ENCODE measurements at places on chromosomes 4 and X.

DNA sequence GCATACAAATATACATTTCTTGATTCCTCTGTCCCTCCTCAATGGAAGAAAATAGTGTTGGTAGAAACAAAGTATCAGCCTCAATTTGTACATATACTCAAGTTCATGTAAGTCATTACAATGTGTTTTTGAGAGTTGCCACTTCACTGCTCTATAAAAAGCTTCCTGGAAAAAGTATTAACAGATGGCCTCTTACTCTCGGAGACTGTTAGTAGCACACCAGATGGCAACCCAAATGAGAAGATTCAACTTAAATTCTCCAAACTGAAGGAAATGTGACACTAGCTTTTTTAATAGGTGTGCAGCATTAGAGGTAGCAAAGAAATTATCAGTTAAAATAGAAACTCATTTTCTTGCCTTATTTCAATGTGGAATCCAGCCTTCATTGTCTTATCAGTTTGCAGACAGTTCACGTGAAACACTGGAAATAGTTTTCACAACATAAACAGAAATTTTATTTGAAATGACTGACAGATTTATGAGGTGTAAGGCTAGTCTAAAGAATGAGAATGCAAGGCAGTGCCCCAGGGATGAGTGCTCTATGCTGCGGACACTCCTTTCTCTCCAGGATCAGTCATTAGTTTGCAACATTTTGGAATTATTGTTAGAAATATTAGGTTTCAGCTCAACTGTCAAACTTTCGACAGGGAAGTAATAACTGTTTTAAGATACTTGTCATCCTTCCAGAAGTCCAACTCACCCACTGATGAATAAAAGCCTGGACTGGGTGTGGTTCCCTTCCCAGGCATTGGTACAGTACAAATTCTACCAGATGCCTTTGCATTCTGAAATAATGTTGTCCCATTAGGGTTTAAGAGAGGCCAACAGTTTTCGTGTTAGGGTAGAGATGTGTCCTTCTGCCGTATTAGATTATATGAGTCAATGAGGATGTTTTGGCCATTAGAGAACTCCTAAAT is 50.9 kb downstream of the IDS start:
- DNase-seq: no peak

- no peak for DNase-seq
Observed at GRCh38 chr4:76902233-76902890, 4.4 kb upstream of the SOWAHB start.

- DNase-seq: peak; percentile 60
Observed at GRCh38 chr4:148574502-148574901, 132.3 kb upstream of the NR3C2 start.

DNA sequence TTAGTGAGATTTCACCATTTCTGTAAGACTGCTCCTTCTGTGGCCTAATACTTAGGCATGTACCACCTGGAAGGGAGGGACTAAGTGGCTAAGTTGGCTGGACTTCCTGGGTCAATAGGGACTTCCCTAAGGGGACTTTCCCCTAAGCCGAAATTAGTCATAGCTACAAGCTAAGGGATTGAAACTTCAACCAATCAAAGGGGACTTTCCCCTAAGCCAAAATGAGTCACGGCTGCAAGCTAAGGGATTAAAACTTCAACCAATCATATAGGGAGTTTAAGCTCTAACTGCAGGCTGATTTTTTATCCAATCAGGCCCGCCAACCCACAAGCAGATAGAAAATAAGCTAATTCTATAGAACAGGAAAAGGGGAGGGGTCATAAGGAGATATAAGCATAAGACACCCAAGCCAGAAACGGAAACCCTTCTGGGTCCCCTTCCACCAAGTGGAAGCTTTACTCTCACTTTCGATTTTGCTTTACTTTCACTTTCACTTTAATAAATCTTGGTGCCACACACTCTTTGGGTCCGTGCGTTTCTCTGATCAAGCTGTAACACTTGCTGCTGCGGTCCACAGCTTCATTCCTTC is 382.8 kb downstream of the KLHL4 start:
- DNase-seq: no peak

- no peak for DNase-seq
Observed at GRCh38 chrX:153967536-153968224, 3.9 kb downstream of the HCFC1 start.

DNA sequence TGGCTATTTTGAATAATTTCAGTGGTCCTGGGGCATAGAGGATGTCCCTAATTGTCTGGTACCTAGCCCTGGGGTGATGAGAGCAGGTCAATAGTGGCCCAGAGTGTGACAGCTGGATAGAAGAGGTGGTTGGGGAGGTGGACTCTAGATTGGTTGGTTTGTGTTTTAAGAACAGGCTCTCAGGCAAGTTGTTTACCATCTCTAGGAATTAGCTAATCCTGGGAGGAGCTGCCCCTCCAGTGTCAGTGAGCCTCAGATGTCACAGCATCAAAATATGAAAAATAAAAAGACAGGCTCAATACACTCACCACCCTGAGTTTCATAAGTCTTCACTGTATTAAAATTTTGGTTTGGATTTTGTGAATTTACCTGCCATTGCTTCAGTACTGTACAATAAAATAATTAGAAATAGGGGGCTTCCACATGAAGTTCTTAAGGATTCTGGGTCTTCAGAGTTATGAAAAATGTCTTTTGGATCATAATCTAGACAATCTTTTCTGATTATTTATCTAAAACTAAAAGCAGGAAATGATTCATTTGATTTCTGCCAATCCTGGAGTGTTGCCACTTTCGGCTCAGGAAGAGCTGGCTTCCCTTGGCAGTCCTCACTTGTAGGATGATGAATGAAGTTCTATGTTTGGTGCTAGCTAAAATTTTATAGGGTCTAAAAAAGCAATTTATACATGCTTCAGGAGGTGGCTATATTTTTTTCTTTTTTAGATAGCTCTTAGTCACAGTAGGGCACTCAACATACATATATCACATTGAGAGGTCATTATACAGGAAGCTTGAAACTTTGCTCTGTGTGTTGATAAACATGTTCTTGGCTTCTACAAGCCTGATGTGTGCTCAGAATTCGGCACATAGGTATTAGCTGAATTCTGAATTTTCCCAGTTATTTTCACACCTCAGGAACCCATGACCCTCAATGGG is 395.1 kb downstream of the RAB28 start:
- DNase-seq: no peak

GRCh38 chr4:107036584-107037198 is 578 bp upstream of the DKK2 start:
- DNase-seq: no peak

DNA sequence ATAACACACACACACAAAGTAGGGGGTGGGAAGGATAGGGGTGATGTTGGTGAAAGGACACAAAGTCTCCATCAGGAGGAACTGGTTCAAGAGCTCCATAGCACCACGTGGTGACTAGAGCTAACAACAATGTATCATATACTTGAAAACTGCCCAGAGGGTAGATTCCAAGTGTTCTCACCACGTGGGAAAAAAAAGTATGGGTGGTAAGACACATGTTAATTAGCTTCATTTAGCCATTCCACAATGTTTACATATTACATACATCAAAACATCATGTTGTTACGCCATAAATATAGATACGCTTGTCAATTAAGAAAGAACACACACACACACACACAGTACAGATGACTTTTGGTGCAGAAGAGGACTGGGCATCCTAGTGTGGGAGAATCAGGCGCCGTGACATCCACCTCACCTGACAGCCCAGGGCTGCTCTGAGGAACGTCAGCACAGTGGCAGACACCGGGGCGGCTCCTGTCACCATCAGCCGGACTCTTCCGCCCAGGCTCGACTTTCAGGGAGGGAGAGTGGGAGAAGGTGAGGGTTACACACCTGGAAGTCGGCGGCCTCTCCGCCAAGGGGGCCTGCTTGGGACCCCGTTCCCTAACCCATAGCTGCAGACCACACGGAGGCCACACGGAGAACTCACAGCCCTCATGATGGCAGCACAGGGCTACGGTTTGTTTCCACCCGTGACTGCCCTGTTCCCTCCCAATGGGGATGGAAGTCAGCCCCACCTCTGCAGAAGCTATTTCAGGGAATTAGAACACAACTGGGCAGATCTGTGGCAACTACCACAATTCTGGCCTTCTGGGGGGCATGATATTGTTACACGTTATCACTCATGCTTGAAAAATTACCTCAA is 31.8 kb upstream of the CENPU start:
- no peak for DNase-seq

DNA sequence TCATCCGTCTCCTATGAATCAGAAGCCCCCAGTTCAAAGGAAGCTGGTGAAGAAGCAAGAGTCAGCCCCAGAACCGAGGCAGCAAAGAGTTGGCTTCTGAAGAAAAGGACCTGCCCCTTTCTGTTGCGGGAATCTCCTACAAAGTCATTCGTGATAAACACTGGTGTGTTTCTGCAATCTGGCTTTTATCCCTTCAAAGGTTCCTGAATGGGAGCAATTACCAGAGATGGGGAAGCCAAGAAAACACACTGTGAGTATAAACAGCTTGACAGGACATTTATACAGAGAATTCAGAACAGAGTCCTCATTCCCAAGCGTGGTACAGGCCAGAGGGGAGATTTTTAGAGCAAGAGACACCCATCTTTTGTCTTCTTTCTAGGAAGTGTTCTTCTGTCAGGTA is 226.8 kb upstream of the LNX1 start:
- no peak for DNase-seq

GRCh38 chr4:163063891-163064290 is 102.8 kb downstream of the NAF1 start:
- no peak for DNase-seq

DNA sequence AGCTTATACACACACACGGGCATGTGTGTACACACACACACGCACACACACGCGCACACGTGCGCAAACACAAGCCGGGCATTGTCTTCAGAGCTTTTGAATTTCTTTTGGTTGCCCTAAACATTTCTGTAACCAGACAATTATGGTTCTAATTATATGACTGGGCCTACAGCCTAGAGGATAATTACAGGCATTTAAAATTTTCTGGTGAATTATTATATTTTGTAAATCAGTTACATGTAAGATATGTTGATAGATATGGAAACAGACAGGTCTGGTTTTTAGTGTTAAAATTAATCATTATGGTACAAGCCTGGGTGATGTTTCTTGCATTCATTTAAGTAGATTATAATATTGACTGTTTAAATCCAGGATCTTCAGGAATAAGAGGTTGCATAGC is 1120.5 kb downstream of the ADGRL3 start:
- no peak for DNase-seq

GRCh38 chr4:145195167-145195952 is 15.0 kb upstream of the OTUD4 start:
- no peak for DNase-seq

DNA sequence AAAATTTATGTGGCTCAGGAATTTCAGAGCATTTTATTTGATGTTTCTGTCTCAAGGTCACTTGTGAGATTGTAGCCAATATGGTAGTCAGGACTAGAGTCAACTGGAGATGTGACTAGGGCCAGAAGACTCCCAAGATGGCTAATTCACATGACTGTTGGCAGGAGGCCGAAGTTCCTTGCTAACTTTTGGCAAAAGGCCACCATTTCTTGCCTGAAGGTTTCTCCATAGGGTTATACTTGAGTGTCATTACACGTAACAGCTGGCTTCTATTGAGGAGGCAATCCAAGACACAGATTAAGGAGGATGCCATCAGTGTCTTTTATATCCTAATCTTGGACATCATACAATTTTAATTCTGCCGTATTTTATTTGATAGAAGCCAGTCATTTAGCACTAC is 162.3 kb upstream of the MAOA start:
- no peak for DNase-seq

GRCh38 chr4:149549911-149550310 is 265.7 kb downstream of the IQCM start:
- DNase-seq: no peak

GRCh38 chr4:66681962-66682361 is 863.3 kb downstream of the CENPC start:
- DNase-seq: peak; percentile 15

- no peak for DNase-seq
Observed at GRCh38 chr4:36763814-36764213, 480.7 kb upstream of the NWD2 start.

DNA sequence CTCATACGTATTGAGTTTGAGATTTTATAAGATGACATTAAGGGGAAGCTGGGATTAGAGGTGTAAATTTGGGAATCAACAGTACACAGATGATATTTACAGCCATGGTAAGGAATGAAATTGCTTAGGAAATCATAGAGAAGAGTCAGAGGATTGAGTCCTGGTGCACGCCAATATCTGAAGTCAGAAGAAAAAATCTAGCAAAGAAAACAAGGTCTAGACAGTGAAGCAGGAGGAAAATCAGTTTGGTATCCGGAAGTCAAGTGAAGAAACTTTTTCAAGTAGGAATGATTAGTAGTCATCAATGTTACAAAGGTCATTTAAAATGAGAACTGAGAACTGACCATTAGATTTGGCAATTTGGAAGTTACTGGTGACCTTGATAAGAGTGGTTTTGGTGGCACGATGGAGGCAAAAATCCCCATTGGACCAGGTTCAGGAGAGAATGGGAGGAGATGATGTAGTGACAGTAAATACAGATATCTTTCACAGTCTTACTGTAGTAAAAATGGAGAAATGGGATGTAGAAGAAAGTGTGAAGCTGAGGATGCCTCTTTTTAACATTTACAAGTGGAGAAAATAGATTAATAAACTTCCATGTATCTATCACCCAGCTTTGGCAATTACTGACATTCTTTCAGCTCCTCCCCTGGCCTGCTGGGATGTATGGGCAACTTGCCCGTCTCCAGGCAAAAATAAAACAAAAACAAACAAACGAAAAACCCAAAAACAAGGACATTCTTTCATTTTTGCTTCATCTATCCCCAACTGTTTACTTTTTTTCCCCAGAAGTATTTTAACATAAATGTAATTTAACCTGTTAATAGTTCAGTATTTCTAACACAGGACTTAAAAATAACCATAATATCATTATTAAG is 11.4 kb upstream of the GPR34 start:
- DNase-seq: no peak

GRCh38 chr4:158268553-158268952 is 58.3 kb downstream of the TMEM144 start:
- DNase-seq: no peak

- no peak for DNase-seq
Observed at GRCh38 chr4:186630128-186630527, 74.8 kb upstream of the MTNR1A start.

GRCh38 chr4:145720656-145721055 is 40.7 kb downstream of the C4orf51 start:
- no peak for DNase-seq

GRCh38 chr4:103786014-103786413 is 66.2 kb upstream of the TACR3 start:
- peak; percentile 11 for DNase-seq

DNA sequence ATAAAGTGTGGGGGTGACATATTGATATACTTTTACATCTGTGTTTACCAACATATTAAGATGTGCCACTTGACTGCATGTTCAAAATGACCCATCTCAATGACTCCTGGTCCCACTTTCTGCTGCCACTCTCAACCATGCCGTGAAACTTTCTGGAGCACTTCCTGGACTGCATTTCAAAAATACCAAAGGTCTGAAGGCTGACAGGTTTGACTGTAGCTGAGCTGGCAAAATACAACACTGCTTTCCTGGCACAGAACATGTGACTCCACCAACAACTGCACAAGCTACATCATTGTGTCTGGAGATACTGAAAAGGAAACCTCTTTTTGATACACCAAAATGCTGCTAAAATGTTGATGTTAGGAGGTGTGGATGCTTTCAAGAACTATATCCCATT is 184.8 kb downstream of the UNC5C start:
- no peak for DNase-seq

GRCh38 chr4:156638334-156638733 is 333.3 kb downstream of the PDGFC start:
- no peak for DNase-seq
